Peyer's patch (tissue), 4 donors: ENCODE measurements at places on chromosomes 1 and 21. TPM values are rescaled to one million over a fixed set of nuclear protein-coding genes. Genes with fewer than 3 reads are reported as not detected.

DNA sequence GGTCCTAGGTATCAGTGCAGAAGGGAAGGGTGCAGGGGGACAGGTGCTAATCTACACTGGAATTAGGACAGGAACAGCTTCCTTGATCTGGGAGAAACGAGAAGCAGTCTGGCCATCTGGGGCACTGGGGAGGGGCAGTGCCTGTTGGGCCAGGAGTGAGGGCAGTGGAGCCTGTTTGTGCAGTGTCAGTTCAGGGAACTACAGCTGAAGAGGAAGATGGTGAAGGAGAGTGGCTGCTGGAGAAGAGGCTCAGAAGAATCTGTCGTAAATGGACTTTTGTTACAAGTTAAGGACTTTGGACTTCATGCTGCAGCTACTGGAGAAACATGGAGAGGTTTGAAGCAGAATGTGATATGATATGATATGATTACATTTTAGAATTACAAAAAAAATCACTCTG is 3.2 kb upstream of the TNFSF4 start:
- H3K4me3 ChIP-seq: no peak overlapping the region
- no peak for DNase-seq
- peaks cover 13% of the 10 kb centered on the region for H3K4me1 ChIP-seq
- H3K27me3 ChIP-seq: no peaks in the 10 kb centered on the region
- no peak overlapping the region for H3K27ac ChIP-seq
- H3K36me3 ChIP-seq: no peaks in the 10 kb centered on the region

DNA sequence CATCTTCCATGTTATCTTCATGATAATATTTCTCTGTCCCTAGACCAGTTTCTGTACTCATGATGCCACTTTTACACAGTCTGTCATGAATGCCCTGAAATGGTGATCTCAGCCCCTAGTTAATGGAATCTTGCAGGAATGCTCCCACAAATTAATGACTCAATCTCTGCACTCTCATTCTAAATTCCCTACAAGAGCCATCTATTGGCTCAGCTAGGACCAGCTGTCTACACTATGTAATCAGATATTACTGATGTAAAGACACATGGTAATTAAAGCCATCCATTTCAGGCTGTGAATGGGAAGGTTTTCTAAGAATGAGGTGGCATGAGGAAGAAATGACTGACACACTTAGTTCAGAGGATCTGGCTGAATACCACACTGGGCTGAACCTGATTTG is 199.1 kb upstream of the KCND3 start:
- H3K27ac ChIP-seq: no peak overlapping the region
- H3K36me3 ChIP-seq: no peaks in the 10 kb centered on the region
- DNase-seq: no peak
- H3K4me3 ChIP-seq: no peak overlapping the region

DNA sequence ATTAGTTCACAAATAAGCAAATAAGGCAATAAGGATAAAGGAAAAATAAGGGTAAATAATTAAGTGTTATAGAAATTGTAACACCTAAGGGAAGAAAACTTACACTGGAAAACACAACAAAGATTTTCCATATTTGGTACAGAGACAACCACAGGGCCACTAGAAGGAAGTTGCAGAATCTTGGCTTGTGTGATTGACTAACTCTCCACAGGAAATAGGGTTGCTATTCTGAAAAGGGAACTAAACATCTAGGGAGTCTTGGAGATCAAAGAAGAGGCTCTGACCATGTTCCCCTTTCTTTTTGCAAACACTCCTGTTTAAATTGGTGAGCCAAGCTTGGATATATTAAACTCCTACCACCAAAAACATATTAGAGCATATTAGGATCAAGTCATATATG is 59.1 kb downstream of the APCS start:
- H3K4me3 ChIP-seq: no peak overlapping the region
- H3K27ac ChIP-seq: no peak overlapping the region
- no peaks in the 10 kb centered on the region for H3K36me3 ChIP-seq
- DNase-seq: no peak
- H3K27me3 ChIP-seq: no peaks in the 10 kb centered on the region
- no peaks in the 10 kb centered on the region for H3K4me1 ChIP-seq

GRCh38 chr1:30166174-30166573 is 557.2 kb downstream of the MATN1 start:
- no peak overlapping the region for H3K27ac ChIP-seq
- DNase-seq: no peak
- H3K36me3 ChIP-seq: no peaks in the 10 kb centered on the region
- no peak overlapping the region for H3K4me3 ChIP-seq

The SPRR2G gene
- total RNA-seq: not detected

GRCh38 chr1:72954943-72955342 is 672.6 kb upstream of the NEGR1 start:
- H3K36me3 ChIP-seq: no peaks in the 10 kb centered on the region
- no peak overlapping the region for H3K27ac ChIP-seq
- no peak overlapping the region for H3K4me3 ChIP-seq

The OR10J1 gene
- not detected for total RNA-seq
